NCI-H1694 treated with DMSO at 0.1 percent for 48 hours (cell line): ENCODE measurements at places on chromosomes 3 and 15.
A peak's percentile ranks its signal among the peaks of the same experiment; 100 is the strongest.

GRCh38 chr15:73800662-73801345, 47.7 kb upstream of the INSYN1 start:
- peak; percentile 24 for DNase-seq

- peak; percentile 36 for DNase-seq
Measured at GRCh38 chr3:196712514-196713413, 587 bp downstream of the PIGX start.

DNA sequence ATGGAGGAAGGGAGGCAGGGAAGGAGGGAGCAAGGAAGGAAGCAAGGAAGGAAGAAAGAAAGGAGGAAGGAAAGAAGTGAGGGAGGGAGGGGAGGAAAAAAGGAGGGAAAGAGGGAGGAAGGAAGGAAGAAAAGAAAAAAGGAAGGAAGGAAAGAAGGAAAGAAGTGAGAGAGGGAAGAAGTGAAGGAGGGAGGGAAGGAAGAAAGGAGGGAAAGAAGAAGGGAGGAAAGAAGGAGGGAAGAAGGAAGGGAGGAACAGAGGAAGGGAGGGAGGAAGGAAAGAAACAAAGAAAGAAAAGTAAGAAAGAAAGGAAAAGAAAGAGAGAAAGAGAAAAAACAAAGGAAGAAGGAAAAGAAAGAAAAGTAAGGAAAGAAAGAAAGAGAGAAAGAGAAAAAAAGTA, 183.0 kb upstream of the SLC24A5 start:
- no peak for DNase-seq

- DNase-seq, result no peak
Measured at GRCh38 chr15:66803182-66803729, 101.2 kb downstream of the SMAD6 start.

- DNase-seq, result no peak
Measured at GRCh38 chr3:172658344-172659245, 52.3 kb downstream of the NCEH1 start.

GRCh38 chr15:39616731-39617455, 36.0 kb downstream of the THBS1 start:
- DNase-seq, result no peak

DNA sequence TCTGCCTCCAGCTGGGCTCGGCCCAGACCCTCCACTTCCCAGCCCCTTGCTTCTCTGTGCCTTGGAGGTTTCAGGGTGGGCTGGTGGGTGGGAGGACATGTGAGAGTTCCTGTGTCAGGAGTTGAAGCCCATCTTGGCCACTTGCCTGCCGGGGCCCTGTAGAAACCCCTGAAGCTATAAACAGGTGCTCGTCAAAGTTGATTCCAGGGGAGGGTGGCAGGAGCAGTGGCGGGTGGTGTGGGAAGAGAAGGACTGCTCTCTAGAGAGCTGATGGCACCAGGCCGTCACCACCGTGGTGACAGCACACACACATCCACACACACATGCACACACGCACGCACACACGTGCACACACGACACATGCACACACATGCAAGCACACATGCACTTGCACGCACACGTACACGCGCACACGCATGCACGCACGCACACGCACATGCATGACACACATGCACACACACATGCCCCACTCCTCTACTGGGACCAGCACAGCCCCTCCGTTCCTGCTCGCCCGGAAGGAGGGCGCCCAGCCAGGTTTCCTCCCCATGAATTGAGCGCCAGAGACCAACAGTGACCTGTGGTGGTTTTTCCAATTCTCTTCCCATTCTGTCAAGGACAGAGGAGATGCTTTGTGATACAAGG, 56.3 kb upstream of the CGNL1 start:
- no peak for DNase-seq

DNA sequence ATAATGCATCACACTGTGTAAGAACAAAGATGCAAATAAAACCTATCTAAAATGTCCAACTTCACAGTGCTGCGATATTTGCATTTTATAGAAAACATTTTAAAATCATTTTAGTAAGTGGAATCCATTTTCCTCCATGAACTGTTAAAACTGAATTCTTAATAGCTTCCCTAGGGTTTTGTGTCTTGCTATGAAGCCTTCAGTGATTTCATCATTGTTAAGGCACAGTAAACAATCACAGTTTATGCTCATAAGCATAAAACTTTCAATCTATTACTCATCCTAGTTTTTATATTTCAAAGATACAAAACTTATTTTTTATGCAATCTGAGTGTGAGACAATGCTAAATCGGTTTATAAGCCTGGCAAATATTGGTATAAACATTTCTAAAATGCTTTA, 509.7 kb downstream of the TUSC7 start:
- DNase-seq, result no peak

DNA sequence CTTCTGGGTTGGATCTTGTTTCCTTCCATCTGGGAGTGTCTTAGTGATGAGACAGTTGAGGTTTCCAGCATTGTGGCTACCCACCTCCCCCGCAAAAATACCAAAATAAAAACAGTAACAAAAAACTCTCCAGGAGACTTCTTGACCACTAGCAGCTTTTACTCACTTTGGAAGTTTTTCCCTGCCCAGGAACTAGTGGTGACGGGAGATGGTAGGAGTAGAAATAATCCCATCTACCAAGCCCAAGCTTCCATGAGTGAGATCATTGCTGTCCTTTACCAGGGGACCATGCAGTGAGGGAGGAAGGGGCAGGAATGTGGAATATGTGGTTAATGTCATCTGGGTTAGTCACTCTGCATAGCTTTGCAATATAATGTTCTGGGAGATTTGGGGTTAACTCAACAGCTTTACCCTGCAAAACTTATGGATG, 187.7 kb downstream of the ITPR1 start:
- no peak for DNase-seq

GRCh38 chr15:69926006-69926405, 171.7 kb downstream of the TLE3 start:
- no peak for DNase-seq

DNA sequence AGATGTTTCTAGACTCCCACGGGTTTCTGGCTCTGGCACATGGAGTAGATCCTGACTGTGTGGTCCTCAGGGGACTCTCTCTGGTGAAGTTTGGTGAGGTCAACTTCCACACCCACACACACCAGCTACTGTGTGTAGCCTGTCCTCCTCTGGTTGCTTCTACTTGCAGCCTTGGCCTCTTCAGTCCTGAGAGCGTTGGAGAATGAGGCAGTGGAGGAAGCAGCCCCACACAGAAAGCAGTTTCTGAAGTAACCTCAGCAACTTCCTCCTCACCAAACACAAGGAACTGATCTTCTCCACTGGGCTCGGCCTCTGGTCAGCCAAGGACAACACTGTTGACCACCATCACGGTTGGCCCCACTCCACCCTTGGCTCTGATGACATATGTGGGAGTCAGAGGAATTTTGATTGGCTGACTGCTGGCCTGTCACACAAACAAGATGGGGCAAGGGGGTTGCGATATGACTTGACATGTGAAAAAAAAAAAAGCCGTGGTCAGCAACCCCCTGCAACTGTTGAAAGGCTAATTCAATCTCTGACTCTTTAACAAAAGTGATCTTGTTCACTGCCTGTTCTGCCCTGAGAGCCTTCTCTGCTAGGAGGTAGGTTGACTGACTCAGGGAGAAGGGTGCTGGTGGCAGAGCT, 19.6 kb downstream of the CD86 start:
- no peak for DNase-seq

DNA sequence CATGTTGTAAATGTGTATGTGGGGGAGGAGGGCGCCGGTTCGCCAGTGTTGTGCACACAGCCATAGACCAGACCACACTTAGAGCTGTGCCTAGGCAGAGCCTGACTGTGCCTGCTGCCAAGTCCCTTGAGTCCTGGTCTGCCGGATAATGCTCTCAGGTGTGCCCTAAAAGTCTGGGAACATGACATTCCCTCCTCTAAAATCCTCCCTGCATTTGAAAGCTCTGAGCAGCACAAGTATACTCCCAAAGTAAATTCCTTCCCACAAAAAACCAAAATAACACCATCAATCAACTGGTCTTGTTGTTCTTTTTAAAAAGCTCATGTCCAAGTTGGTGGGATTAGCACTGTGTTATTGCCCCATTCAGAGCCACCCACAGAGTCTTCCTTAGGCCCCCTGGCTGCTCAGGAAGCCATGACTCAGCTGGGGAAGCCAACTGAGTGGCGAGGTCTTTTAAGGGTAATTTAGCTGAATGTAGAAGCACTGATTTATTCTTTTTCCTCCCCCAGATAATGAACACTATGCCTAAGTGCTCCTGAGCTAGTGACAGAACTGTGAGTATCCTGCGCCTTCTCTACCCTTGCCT, 147.8 kb upstream of the MCTP2 start:
- DNase-seq, result no peak

DNA sequence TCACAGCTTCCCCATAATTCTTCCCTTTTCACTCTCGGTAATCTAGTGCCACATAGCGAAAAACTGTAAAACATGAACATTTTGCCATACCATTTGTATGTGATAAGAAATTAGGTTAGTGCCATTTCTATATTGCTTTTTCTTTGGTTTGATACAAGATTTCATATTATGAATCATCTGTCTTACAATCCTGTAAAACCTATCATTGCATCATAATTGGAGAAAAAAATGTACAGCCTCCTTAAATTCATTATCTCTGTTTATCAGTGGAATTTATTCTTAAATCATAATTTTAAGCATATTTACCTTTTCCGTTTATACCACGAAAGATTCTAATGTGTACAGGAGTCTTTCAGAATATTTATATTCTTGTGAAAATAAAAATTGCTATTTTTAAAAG, 23.8 kb downstream of the SEC62 start:
- DNase-seq, result no peak

DNA sequence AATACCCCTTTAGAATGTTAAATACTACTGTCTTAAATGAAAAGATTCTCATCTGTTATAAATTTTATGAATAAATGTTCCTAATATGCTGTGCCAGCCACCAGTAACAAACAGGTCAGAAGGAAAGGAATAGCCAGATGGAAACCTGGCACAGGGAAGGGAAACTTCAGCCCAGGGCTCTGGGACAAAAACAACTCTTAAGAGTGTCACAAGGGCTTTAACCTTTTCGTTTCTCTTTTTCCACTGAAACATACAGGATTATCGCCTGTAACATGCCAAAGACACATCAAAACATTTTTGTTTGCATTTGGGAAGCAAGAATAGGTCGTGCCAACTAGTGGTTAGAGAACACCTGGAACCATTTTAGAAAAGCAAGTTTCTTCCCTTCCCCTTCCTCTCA, 109.0 kb upstream of the NEDD4 start:
- DNase-seq, result no peak

DNA sequence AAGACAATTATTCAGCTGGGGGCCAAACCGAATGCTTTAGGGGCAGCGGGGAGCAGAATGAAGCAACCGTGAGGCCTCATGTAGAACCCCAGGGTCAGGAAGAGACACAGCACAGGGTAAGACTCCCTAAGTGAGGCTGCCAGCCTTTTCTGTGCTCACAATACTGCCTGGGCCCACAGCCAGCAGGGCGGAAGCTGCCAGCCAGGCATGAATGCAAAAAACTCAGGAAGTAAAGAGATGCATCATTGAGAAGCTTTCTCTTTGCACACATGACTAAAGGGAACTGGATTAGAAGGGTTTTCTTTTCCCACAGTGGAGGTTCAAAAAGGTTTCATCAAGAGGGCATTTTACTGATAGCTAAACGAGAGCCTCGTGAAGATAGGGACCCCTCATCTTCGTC, 33.3 kb downstream of the CA12 start:
- peak; percentile 47 for DNase-seq

DNA sequence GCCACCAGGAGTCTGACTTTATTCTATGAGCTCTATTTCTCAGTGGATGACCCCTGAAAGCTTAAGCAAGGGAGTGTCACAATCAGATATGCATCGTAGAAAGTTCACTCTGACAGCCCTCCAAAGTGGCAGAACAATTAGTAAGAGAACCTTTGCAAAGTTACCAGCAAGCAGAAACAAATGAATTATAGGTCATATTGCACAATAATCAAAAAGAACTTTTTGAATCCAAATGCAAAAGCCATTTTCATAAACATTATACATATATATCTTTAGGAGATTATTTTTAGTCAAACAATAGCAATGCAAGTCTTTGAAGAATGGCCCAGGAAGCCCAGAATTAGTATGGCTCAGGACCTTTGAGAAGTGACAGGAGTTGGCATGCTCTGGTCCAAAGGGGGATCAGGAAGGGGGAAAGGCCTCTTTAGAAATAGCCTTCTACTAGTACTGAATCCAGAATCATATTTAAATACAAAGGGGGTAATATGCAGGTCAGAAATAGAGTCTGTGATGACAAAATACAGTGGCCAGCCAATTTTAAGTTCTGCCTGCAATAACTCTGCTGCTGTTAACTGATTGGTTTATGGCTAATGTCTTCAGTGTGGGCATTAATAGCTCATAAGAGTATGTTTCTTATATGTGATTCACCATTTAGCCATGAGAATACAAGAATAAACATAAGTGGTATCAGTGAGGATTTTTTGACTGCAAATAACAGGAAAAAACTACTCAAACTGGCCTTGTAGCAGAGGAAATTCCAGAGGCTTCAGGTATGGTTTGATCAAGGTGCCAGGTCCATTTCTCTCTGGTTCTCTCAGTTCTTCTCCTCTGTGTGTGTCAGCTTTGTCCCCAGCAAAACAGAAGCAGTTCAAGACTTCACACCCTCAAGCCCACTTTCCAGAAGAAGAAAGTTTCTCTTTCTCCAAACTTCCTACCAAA, 17.0 kb upstream of the ITGB5 start:
- no peak for DNase-seq

DNA sequence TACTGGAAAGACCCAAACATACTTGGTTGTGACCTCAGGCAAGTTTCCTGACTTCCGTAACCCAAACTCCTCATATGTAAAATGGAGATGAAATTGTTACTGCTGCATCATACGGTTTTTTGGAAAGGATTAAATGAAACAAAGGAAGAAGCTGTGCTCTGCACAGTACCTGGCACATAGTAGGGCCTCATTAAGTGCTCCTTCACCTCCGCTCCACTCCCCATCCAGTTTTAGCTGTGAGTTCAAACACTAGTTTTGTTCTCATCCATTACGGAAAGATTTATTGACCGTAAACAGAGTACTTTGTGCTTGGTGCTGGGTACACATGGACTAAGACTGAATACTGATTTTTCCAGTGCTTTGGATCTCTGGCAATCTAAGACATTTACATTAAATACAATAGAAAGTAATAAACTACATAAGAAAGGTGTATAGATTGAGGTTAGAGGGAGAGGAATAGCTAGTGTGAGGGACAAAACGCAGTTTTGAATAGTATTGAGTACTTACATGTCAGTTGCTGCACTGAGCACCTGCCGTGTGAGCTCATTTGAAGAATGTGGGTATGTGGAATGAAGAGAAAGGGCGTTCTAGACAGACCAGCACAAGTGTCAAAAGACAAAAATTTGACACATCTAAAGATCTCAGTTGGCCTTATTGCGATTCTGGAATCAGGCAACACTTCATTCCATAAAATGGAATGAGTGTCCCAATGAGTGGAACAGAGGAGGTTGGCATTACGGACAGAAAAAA, 594 bp upstream of the ICE2 start:
- DNase-seq, result no peak
